CD8-positive, alpha-beta memory T cell (primary cell): ENCODE measurements at places on chromosomes 5 and 9. TPM values are rescaled to one million over a fixed set of nuclear protein-coding genes. Genes with fewer than 3 reads are reported as not detected.

SPATA31D4 gene
- total RNA-seq, result not detected

- DNase-seq, result no peak
Measured at GRCh38 chr5:10519729-10520128, 44.1 kb upstream of the ANKRD33B start.

SPAAR gene
- total RNA-seq, result not detected

DNA sequence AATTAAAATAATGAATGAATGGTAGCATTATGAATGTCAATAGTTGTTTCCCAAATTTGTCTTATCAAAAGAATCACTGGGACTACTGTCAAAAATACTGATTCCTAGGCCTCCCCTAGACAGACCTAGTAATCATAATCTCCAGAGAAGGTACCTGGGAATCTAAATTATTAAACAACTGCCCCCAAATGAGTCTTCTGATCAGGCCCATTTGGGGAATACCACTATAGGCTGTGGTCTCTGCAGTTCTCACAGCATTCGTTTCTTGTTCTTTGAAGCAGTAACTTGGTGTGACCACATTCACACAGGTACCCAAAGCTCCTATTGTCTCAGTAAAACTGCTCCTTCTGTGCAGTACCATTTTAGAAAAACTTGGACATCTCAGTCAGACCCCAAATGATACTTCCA is 230.9 kb downstream of the PIK3R1 start:
- no peak for DNase-seq

MYMK gene
- total RNA-seq, result not detected

- no peak for DNase-seq
Measured at GRCh38 chr5:53211799-53212198, 102.2 kb upstream of the MOCS2 start.

- DNase-seq, result no peak
Measured at GRCh38 chr9:84170521-84171141, 169.9 kb downstream of the SLC28A3 start.

PCDH12 gene
- 0.33 TPM for total RNA-seq

SNCAIP gene
- not detected for total RNA-seq

DNA sequence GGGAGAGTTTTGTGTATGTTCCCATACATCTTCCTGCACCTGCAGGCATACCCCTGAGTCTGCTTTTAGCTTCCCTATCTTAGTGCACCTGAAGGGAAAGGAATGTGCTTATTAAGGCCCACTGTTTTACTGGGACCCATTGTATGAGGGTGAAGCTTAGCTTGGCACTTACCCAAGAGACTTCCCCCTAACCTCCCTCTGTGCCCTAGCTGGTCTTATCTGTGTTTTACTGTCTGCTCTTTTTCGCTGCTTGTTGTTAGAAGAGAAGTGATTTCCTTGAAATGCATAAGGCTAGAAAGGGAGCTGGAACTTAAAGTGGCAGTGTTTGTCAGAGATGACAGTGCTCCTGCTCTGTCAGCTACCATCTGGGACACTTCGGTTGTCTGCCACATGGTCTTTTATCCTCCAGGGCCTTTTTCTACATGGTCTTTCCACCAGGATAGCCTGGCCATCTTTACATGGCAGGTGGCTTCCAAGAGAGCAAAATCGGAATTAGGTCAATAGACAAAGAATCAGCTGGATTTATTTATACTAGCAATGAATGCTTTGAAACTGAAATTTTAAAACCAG is 122.5 kb upstream of the SLC44A1 start:
- DNase-seq, result no peak

DNA sequence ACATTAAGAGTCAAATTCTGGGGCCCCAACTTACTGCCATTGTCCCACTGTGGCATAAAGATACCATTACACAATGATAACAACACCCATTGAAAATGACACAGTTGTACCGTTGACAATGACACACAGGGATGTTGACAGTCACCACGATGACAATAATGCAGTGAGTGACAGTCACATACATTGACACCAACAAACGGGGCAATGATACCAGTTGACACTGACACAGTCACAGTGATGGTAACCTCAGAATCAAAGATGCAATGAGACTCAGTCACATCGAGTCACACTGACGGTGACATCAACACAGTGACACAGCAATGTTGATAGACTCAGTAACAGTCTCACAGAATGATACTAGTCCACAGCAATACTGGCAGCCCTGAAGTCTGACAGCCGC is 16.9 kb downstream of the CNTFR start:
- DNase-seq, result no peak
